ENCODE measurements at places on chromosomes 13 and 19.

GRCh38 chr19:734716-735115 is 16.2 kb upstream of the MISP start:
- DNase-seq, result no peak

GRCh38 chr19:29014857-29015436 is 198.0 kb downstream of the UQCRFS1 start:
- DNase-seq, result no peak

- DNase-seq, result no peak
These were observed 25.5 kb downstream of the ELL start for GRCh38 chr19:18496167-18496979.

GRCh38 chr19:38168637-38169036 is 55.4 kb downstream of the DPF1 start:
- no peak for DNase-seq

- DNase-seq, result no peak
These were observed 26.9 kb upstream of the CPB2 start for GRCh38 chr13:46131705-46132104.

- no peak for DNase-seq
These were observed 146.9 kb upstream of the SOX21 start for GRCh38 chr13:94859278-94859691.

GRCh38 chr13:78299832-78300623 is 303.3 kb downstream of the POU4F1 start:
- no peak for DNase-seq

- DNase-seq, result no peak
These were observed 46.5 kb downstream of the LYL1 start for GRCh38 chr19:13056052-13056660.

- no peak for DNase-seq
These were observed 170.9 kb downstream of the LACC1 start for GRCh38 chr13:44050450-44051063.

GRCh38 chr13:76717092-76717491 is 169.1 kb downstream of the KCTD12 start:
- no peak for DNase-seq

- no peak for DNase-seq
These were observed 4.9 kb upstream of the ZNF787 start for GRCh38 chr19:56125806-56126590.

GRCh38 chr13:73288596-73288995 is 229.8 kb downstream of the KLF5 start:
- no peak for DNase-seq

- DNase-seq, result no peak
These were observed 130.3 kb downstream of the RXFP2 start for GRCh38 chr13:31869582-31869981.

DNA sequence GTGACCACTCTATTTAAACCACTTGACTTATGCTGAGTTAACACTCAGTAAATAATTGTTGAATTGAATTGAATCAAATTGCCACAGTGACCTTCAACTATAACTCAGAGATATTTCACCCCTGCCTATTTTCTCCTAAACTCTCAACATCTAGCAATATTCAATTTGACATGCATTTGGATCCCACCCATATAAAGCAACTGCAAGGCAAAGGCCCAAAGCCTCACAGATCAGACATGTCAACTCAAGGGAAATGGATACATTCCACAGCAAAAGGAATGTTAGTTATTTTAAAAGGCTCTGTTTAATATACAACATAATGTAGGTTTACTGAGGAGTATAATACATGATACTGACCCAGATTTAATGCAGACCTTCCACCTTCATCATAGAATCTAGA is 107.4 kb downstream of the KCTD12 start:
- no peak for DNase-seq

Measured in DMS 273 treated with DMSO at 0.1 percent for 48 hours (cell line).